Daoy (cell line): ENCODE measurements at places on chromosomes 6 and 20. TPM values are rescaled to one million over a fixed set of nuclear protein-coding genes. Genes with fewer than 3 reads are reported as not detected.
A peak's percentile ranks its signal among the peaks of the same experiment; 100 is the strongest.

The CLPSL2 gene
- not detected in 2 replicates for total RNA-seq

The BAG2 gene
- total RNA-seq = 22.5 and 23.3 TPM in 2 replicates

The FAM209B gene
- total RNA-seq = not detected in 2 replicates

The CST5 gene
- not detected in 2 replicates for total RNA-seq

The STAU1 gene
- 31.8 and 32.6 TPM in 2 replicates for total RNA-seq

The MAS1 gene
- total RNA-seq = not detected in 2 replicates

The PSORS1C2 gene
- not detected in 2 replicates for total RNA-seq

The HCK gene
- 0.15 TPM in 1 of 2 replicates, not detected in the other for total RNA-seq

The ADTRP gene
- 2.5 and 2.8 TPM in 2 replicates for total RNA-seq

The CALHM6 gene
- 6.0 and 11.7 TPM in 2 replicates for total RNA-seq

GRCh38 chr6:160303806-160304205 is 44.4 kb upstream of the SLC22A3 start:
- DNase-seq = no peak

- DNase-seq = peak; percentile 82
Measured at GRCh38 chr20:48722002-48722731, 105.6 kb downstream of the PREX1 start.

- DNase-seq = no peak
Measured at GRCh38 chr20:52226370-52226769, 34.8 kb upstream of the ZFP64 start.

GRCh38 chr6:143598466-143599080 is 79.2 kb upstream of the PHACTR2 start:
- DNase-seq = no peak

- no peak for DNase-seq
Measured at GRCh38 chr20:53748176-53748575, 154.5 kb upstream of the ZNF217 start.

GRCh38 chr6:117515326-117515725 is 32.9 kb downstream of the DCBLD1 start:
- DNase-seq = no peak

DNA sequence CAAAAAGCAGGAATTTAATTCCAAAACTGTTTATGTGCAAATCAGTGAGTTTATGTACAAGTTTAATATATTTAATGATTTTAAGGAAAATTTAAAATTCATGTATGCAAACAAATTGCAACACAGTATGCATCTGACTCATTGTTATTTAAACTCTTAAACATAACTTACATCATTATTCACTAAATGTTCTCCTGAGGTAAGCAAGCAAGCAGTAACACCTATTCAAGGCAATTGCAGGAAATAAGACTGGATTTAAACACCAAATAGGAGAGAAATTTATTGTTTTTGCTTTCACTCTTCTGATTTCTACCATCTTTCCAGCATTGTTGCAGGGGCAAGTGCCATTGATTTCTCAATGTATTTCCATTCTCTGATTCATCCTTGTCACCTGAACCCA is 239.5 kb downstream of the TFAP2A start:
- no peak for DNase-seq

GRCh38 chr6:36130667-36131510 is 576 bp downstream of the MAPK13 start:
- DNase-seq = no peak

DNA sequence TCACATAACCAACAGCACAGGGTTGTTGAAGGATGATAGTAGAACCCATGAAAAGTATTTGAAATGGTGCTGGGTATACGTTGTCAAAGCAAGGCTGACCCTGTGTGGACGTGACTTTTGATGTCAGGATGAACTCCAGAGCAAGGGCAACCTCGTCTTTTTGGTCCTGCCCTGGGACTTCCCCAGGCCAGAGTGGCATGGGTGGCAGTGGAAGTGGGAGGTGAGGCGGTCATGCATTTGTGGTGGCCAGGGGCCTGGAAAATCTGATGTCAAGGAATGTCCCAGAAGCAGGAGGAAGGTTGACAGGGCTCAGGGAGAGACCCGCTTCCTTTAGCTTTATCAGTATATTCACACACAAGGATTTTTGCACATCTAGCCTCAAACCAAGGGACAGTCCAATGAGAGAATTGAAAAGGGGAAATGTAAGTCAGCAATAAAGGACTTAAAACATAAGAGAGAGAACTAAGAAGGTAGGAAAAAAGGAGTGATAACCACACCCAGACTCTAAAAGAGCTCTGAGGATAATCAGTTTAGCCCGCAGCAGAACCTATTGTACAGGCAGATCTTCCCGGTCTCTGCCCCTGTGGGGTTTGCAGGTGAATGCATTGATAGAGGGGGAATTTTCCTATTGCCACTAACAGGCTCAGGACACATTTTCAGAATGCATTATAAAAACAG is 98.8 kb upstream of the HDGFL1 start:
- no peak for DNase-seq

DNA sequence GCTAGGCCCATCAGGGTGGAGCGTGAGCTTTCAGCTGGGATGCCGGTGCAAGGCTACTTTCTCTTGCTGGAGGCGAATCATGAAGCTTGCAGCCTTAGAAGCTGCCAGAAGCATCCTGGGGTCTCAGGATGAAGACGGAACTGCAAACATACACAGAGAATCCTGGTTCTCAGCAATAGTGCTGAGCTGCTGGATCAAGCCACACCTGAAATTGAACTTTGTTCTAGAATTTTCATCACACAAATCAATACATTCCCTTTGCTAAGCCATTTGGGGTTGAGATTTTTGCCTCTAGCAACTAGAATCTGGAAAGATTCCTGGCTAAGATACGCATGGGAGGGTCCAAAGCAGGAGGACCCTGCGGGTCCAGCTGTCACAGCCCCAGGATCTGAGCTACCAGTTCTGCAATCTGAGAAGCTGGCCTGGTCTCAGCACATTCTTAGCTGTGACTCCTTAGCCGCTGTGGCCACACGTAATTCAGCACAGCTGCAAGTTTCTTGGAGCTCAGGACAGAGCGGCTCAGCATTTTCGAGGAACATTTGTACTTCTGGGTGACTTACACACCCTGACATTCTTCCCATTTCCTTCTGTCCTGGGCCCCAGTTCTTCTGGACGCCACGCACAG is 6.6 kb upstream of the ARFGAP1 start:
- no peak for DNase-seq

DNA sequence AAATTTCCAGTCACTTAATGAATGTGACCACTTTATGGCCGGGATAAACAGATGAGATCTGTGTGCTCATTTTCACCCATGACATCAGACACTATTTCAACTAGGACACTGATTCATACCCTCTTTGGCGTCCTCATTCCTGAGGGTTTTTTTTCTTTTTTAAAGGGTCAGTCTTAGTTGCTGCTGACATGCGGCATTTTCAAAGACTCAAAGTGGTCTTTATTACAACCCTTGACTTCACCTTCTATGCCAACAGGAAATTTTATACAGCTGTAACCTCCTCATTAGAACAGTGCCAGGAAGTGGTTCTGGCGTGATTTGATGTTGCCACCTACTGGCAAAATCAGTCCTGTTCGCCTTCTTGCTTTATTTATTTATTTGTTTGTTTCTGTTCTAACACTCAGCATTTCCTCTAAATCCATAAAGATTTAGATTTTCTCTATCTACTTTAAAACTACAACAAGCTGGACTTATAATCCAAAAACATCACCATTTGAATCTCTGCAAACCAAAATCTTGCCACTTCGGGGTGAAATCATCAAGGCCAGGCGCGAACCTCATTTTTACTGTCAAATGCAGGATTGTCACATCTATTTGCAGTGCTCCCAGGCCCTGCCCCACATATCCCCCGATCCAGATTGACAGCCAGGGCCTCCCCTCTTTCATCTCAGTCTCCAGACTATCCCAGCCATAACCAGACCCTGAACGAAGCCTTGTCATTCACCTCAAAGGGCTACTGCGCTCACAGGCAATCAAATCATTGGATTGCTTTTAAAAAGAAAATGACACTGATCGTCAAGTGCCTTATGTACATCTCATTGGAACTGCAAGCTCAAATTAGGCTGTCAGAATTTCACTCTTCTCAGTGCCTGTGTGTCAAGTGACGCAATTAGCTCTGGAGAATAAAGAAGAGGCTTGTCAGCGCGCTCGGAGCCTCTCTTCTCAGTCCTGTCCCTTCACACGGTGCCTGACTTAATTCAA is 77.5 kb downstream of the C6orf118 start:
- no peak for DNase-seq

GRCh38 chr6:148857798-148858390 is 111.1 kb downstream of the UST start:
- DNase-seq = peak; percentile 88

DNA sequence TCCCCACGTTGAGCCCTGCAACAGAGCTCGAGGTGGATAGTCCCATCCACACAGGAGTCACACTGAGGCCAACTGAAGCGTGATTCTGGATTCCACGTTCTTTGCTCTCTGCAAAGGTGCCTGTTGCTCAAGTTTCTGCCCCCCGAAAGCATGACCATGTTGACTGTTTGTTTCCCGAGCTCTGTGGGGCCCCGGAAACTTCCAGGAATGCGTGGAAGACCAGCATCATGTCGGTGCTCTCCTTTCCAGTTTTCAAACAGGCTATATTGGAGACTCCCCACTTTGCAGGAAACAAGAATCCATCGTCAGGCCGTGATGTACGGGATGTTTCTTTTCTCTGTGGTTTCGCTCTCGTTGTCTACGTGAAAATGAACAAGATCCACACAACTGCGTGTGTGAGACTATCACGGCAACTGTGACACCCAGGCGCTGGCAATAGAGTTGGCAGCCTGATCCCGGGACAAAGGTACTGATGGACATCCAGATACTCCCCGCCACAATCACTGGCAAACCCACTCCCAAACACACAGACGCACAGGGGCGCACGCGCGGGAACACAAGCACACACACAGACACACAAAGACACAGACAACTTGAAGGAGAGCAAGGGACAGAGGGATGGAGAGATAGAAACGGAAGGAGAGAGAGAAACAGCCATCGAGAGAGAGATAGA is 444.6 kb upstream of the DEFB115 start:
- DNase-seq = no peak

GRCh38 chr6:14275493-14275851 is 157.9 kb downstream of the CD83 start:
- DNase-seq = no peak

- no peak for DNase-seq
Measured at GRCh38 chr20:12815231-12815768, 193.5 kb upstream of the SPTLC3 start.

- no peak for DNase-seq
Measured at GRCh38 chr6:41633056-41633634, 5.1 kb upstream of the MDFI start.

DNA sequence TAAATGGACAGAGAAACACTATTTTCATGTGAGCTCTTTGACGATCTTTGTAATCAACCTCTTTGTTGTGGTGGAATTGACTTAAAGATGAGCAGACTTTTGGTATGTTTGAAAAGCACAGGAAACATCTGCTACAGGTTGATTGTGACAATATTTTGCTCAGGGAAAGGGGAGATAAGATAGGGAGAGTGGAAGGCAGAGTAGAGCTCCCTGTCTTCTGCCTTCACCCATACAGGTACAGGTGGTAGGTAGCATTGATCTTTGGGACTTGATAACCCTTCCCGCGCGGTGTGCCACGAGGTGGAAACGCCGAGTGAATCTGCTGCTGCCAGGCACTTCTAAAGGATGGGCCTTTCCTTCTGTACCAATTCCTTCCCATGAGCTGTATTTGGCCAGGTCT is 183.6 kb downstream of the UTRN start:
- DNase-seq = no peak

DNA sequence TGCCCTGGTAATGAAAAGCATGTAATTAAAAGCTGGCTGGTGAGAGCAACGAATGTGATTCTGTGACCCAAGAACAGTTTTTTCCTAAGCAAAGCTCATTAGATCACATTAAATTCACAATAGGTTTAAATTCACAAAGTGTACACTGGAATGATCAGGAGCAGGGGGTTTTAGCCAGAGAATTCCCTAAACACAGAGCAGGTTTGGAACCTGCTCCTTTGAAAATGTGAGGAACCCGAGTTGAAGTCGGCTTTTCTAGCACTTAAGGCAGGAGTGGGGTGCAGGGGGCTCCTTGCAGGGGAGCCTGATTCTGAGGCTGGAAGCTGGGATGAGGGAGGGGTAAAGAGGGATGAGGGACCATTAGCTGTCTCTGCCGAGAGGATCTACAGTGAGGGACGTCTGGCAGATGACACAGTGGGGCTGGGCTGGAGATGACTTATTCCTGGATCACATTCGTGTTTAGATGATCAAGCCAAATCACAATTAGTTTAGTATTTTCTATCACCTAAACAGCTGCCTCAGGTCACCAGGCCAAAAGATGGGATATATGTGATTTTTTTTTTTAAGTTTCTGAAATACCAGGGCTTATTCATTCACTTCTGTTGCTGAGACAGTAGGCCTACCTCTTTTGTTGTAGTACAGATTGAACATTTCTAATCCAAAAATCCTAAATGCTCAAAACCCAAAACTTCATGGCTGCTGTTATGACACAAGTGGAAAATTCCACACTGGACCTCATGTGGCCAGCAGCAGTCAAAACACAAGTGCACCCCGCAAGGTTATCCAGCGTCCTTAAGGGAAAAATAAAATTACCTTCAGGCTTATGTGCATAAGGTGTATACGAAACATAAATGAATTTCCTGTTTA is 93.1 kb upstream of the HIVEP1 start:
- peak; percentile 34 for DNase-seq

- DNase-seq = peak; percentile 82
Measured at GRCh38 chr6:111087106-111087835, at the start of gene SLC16A10. Gene SLC16A10 (plus strand): TSS chr6:111087503. CDS start chr6:111087753, 250 bp downstream.

DNA sequence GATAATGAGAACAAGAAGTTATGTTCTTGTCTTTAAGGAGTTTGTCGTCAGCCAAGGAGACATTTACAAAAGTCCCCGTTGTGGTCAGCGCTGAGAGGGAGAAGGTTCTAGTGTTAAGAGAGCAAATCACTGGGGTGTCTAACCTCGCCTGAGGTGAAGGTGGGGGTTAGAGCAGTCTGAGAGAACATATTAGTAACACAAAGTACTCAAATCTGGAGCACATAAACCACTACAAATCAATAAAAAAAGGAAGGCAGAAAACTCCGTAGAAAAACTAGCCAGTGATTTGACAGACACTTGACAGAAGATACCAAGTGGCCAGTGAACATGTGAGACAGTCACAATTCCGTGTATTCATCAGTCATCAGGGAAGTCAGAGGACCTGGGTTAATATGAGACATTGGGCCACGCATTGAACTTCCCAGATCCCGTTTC is 45.4 kb downstream of the CDS2 start:
- no peak for DNase-seq

- no peak for DNase-seq
Measured at GRCh38 chr6:13260101-13260598, 68.2 kb downstream of the TBC1D7 start.

DNA sequence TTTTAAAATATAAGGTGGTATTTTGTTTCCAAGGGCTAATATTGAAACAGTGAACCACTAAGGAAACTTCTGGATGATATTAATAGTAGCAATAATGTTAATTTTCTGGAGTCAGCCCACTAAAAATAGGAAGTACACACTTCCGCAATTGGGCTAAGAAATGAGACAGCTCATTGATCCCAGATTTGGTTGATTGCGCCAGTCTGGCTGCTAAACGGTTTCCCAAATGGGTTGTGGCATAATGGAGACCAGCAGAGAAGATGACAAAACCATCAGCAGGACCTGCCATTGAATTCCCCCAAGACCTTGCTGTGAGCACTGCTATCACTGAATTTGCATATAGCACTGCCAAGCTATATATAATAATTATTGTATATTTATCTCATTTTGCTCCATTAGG is 71.2 kb upstream of the SGK1 start:
- no peak for DNase-seq
